Stimulated activated CD4-positive, alpha-beta T cell treated with anti-CD3 and anti-CD28 coated beads, TNF-alpha, amount 100 ng/mL, for 24 hours (primary cell): ENCODE measurements at places on chromosomes 7 and 10.

GRCh38 chr7:158587162-158588084 is at the start of gene PTPRN2:
Gene PTPRN2 (minus strand): TSS chr7:158587823.
- peak; percentile 9 for DNase-seq

GRCh38 chr10:77387247-77387646 is 250.4 kb downstream of the KCNMA1 start:
- no peak for DNase-seq

DNA sequence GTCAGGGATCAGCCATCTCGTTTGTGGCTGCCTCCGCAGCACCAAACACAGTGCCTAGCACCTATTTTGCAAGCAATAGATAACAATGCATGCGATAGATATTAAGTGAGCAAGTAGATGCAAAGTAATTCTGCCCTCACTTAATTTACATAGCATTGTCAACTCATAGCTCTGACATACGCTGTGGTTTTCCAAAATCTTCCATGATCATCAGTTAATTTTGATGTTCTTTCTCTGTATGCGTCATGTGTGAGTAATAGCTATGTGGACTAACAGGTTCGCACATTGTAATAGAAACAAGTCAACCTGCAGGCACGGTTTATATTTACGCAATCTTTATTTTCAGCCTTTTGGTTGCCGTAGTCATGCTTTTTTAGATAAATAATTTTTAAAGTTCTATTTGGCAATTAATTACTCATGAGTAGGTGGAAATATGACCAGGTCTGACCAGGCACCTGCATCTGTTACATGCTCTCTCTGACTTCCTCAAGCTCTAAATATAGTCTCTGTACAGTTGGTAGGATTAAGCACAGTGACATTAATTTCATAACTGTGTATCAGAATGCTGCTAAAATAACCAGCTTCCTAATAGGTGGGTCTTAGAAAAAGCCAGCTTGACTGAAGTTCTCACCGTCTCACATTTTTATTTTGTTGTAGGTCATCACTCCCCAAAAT is 13.3 kb downstream of the MAP3K8 start:
- no peak for DNase-seq

DNA sequence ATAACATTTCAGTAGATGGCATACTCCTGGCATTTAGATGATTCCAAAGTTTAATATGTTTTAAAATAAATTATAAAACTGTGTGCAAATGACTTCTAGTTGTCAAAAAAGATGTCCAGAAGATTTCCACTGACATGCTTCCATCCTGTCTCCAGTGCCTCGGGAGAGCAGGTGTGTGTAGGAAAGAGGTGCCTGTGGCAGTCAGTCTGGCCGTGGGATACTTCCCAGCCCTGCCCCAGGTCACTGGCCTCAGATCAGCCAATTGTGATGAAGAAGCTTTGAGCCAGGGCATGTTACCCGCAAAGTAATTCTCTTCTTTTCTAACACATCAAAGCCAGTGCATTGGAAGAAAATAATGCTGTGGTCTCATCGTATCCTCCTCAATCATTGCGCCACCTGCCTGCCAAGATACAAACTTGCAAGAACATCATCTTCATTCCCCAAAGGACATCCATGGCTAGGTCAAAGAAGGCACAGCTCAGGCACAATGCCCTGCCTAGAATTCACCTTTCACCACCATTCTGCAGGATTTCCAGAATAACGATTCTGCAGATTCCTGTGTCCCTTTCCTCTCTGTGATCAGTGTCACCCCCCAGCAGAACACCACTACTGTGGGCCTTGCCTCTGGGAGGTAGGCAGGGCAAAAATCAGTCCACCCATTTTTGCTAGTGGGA is 6.3 kb upstream of the KCNMA1 start:
- no peak for DNase-seq

DNA sequence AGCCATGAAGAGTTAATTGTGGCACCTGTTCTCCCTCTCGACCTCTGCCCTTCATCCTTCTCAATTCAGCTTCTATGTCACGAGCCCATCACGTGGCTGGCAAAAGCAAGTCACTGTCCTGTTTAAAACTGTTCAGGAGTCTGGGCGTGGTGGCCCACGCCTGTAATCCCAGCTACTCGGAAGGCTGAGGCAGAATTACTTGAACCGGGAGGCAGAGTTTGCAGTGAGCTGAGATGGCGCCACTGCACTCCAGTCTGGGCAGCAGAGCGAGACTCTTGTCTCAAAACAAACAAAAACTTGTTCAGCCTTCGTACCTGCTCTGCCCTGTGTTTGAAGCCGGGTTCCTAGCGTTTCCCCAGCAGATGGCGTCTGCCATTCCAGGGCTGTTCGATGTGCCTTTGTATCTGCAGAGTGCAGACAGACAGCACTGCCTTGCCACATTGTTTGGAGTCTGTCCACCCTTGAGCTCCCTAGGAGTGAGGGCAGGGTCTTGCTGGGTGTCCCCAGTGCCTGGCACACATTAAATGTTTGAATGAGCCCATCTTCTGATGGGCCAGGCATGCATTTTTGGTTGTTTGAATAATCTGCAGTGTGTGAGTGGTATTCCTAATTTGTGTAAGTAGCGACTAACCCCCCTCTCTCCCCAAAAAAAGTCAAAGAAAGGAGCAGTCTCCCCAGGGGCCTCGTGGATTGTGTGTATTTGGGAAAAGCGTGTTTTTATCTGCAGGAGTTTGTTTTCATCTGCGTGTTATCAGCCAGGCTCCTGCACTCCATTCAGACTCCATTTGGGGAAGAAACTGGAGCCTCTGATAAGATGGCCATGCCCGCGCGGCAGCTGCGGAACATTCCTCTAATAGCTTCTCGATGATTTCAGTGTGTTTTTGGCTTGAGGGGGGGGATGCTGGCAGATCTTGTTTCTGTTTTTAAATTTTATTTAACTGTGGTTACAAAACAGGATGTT is 61.2 kb downstream of the DNAJB6 start:
- no peak for DNase-seq

GRCh38 chr7:136049117-136049516 is 72.0 kb upstream of the MTPN start:
- DNase-seq = no peak

- no peak for DNase-seq
These were observed 676.8 kb downstream of the DNAJB9 start for GRCh38 chr7:109246330-109247077.

- DNase-seq = no peak
These were observed 53.6 kb upstream of the ADGRA1 start for GRCh38 chr10:133034092-133034491.

DNA sequence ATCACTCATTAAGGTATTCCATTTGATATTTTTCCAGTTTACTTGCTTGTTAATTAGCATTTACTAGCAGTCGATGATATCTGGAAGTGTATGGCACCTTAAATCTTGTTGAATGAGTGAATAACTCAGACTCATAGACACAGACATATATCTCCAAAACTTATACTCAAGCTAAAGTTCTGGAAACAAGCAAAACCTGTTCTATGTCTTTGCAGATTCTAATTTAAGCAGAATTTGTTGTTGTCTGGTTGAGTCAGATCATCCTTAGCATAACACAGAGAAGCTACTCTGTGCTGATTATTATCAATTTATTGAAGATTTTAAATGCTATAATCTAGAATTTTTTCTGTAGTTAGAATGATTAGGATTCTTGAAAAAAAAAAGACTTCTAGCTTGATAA is 296.2 kb downstream of the MDFIC start:
- no peak for DNase-seq

DNA sequence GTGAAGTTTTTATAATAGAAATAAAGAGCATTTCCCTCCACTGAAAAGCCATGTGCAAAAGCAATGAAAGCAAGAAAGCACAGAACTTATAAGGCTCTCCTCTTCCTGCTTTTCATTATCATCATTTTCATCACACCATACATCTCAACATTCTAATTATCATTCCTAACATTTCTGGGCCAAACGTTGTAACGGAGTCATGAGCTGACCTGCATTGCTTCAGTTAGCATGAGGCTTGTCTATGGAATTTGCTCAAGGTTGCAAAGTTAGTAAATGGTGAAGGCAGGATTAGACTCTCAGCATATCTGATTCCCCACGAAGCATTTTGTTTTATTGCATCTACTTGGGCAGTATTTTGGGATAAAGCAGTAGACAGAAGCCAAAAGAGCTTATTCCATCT is 11.4 kb downstream of the SCIN start:
- DNase-seq = no peak

DNA sequence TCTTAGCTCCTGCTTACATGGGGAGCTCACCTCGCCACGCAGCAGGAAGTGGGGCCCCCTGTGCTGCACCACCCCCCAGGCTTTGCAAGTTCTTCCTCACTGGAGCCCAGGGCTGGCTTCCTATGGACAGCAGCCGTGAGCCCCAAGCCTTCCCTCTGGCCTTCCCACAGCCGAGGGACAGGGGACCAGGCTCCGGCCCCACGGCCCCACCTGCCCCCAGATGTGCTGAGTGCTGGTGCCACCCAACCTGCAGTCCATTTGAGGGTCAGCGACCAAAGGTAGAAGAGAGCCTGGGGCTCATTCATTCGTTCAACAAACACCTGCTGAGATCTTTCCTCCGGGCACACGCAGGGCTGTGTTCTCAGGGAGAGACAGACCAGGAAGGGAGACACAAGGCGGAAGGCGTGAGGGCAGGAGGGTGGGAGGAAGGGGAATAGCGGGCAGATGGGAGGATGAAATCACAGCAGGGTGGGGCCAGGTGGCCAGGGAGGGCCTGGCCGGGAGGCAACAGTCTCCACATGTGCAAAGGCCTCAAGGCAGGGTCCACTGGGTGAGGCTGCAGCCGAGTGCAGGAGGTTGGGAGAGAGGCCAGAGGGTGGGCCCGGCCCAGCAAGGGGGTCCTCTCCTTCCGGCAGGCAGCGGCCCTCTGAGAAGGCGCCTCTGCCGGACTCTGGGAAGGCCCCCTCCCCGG is 100.1 kb downstream of the FOXL3 start:
- no peak for DNase-seq

DNA sequence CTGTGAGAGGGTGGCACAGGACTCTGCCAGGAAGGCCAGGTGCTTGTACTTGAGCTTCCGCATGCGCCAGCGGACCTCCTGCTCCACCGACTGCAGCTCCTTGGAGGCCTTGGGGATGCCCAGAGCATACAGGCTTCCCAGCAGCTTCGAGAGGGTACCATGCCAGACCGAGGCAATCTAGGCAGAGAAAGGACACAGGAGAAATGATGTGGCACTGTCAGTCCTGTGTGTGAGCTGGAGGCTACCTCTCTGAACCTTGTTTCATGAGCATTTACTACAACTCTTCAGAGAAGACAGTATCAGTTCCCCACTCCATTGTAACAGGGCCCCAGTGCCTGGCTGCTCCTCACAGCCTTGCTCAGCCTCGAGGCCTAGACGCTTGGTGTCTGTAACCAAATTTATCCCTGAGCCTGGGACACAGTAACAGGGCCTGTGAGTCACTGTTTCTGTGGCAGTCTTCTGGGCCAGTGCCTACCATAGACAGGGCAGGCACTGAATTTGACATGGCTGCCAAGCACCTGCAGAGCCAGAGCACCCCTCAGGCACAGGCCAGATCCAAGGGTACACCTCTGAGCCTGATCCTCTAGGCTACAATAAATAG is 5.8 kb downstream of the TBRG4 start:
- DNase-seq = no peak

DNA sequence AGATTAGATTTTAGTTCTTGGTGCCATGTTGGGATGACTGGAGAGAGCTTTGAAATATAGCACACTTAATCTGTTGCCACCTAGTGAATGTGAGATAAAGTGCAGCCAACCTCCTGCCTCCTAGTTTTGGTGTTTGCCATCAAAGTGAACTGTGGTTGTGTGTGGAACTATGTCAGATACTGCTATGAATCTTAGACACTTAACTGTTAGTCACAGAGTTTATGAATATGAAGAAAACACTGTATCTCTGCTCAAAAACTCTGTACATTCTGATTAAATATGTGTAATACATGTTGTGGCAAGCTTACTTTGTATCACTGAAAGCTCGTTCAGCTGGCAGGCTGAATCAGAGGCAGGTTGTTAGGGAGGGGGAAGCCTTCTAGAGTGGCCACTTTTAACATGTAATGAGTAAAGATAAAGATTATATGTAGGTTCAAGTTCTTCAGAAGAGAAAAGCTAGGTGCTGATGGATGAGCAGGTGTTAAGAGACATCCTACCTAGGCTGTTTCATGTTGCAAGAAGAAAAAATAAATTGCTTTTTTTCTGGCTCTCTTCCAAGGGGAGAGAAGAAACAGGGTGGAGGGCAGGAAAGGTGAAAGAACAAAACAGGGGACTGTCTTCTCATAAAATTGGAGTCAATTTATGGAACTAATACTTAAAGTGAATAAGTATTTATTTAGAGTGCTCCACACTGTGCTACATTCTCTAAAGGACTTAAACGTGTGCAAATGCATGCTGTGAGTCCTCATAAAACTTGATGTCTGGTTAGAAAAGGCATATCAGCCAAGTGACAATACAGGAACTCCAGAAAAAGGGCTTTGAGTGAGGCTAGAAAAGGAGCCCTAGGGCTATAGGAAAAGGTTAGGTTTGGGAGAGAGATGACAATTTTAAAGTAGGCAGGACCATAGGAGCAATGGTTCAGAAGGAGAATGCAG is 14.1 kb upstream of the LAMB1 start:
- DNase-seq = no peak

GRCh38 chr10:131579251-131580071 is 267.9 kb upstream of the TCERG1L start:
- no peak for DNase-seq

DNA sequence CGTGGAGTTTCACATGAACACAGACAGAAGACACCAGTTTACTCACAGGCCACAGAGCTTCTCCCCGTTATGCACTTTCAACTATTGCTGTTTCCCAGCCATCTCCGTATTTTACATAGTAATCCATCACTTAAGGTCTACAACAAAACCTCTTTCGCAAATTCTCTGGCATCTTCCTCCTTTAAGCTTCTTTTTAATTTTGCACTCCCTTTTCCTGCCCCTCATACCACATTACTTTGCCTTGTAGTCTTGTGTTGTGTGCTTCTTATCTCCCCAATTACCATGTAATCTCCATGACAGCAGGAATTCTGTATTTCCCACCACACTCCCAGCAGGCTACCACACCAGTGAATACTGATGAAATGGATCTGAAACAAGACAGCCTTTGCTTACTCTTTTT is 87.3 kb downstream of the ODAD2 start:
- no peak for DNase-seq

DNA sequence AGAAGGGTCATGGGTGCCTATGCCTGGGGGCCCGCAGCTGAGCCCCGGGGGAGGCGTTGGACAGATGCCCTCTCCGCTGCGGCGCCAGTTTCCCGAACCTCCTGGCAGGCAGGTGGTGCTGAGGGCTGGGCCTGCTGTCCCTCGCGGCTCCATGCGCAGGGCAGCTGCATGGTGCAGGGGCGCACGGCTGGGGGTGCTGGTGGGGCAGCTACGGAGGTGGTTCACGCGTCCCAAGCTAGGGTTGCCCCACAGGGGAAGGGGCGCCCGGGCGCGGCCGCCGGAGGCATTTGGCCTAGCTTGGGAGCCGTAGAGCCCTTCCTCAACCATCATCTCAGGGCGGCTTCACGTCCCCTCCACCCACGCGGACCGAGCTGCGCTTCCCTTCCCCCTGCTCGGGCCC is 146.0 kb downstream of the CCDC201 start:
- no peak for DNase-seq
